ENCODE measurements at places on chromosomes 12 and 14.

DNA sequence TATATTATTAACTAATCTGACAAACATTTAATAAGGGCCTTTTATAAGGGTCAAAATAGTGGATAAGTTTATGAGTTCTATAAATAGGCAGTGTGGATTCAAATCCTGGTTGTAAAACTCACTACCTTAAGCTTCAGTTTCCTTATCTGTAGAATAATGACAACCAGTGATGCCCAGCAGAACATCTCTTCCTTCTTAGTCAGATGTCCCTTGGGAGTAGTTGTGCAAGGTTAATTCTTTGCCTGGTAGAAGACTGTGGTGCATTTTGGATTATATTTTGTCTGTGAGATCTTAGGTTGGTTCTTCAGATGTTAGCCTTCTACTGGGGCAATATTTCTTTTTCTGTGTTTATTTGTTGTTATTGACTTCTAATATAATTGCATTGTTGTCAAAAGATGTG, 59.5 kb downstream of the ARID2 start:
- no peak for DNase-seq

DNA sequence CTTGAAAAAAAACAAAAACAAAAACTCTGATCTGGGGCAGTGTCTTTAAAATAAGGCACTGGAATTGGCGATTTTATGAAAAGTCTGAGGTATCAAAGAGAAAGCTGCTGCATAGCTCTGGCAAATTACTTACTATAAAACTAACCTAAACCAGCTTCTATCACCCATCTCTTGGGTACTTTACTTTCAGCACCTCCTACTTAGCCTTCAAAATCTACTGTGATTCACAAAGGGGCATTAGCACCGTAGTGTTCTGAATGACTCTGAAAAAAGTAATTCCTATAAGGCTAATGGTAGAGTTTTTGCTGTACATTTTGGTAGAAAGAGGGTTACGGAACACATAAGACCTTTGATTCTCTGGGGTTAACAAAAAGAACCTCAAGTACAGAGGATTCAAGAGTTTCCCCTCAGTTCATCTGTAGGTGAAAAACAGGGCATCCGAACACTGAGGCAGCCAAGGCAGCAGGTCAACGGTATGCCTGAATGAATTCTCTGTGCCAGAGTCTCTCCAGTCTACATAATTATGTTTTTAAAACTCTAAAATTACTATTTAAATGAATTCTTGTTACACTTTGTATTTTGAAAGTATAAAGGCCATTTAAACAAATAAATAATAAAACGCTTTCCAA, 101.5 kb downstream of the ELK3 start:
- no peak for DNase-seq

- DNase-seq: peak; percentile 13
These were observed 1.3 kb downstream of the RCOR1 start for GRCh38 chr14:102593825-102594137.

DNA sequence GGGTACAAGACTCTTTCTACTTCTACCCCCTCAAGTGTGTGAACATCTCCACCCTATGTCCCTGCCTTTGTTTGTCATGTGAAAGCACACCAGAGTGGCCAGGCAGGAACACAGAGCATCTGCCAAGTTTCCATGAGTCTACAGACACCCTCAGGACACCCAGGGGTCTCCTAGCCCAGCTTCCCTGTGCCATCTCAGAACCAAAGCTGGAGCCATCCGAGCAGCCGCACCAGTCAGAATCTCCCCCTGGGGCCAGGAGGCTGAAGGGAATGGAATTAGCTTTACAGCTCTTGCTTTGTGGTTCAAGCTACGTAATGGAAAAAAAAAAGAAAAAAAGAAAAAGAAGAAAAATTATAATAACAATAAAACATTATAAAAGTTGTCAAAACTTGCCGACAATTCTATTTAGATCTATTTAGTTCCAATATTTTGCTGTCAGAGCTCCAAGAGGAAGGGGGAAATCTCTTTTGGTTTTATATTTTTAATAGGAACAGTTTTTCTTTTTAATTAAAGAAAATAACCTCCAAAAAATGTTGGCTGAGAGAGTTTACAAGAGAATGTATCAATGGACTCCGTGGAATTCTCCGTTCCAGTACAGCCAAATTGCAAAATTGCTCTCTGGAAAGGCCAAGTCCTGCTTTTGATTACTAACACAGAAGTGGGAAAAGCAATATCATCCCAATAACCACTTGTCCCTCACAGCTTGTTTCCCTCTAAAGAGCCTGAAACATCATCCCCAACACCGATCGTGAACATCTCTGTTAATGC, 37.1 kb downstream of the TBX5 start:
- DNase-seq: no peak

- DNase-seq: no peak
These were observed 1727.1 kb upstream of the SEL1L start for GRCh38 chr14:83260751-83261150.

GRCh38 chr12:111410431-111411184, 4.9 kb downstream of the SH2B3 start:
- no peak for DNase-seq

DNA sequence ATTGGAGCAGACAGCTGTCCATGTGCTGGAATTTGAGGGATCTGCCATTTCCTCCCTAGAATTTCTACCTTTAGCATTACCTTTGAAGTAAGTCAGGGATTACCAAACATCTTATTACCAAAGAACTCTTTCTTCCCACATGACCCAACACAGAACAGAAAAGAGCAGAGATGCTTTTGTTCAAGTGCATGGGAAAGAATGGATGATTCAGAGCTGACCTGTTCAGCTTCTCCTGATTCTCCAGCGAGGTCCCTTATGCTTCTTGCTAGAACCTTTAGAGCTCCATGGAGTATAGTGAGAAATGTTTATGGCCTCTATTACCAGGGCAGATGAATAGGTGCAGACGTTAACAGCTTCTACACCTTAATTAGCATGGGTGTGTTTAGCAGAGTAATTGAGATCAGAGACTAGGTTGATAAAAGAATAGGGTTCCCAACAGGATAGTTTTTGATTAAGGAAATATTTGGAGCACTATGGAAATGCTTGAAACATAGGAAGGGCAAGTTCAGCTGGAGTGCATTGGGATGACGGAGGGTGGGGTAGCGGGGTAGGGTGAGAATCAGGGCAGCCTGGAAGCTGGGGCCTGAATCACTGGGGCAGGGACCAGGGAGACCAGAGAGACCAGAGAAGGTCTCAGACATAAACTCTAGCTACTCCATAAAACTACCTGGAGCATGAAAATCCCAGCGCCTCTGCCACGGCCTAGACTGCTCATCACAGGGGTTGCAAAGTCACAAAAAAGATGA, 223.7 kb downstream of the CACNA1C start:
- no peak for DNase-seq

- DNase-seq: no peak
These were observed 23.9 kb upstream of the CCDC63 start for GRCh38 chr12:110822821-110823415.

DNA sequence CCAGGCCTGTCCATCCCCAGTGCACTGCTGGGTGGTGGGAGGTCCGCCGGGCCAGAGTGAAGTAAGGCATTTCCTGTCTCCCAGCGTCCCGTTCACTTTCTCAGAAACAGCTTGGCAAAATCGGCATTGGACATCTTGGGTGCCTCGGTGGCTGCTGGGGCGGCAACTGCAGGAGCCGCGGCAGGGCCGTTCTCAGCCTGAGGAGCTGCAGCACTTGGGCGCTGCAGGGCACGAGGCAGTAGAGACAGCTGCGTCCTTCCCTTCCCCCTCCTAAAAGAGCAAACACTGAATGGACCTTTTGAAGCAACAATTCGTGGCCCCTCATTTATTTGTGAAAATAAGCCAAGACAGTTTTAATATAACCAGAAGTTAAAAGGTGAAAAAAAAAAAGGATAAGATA, 8.3 kb downstream of the FICD start:
- peak; percentile 46 for DNase-seq

DNA sequence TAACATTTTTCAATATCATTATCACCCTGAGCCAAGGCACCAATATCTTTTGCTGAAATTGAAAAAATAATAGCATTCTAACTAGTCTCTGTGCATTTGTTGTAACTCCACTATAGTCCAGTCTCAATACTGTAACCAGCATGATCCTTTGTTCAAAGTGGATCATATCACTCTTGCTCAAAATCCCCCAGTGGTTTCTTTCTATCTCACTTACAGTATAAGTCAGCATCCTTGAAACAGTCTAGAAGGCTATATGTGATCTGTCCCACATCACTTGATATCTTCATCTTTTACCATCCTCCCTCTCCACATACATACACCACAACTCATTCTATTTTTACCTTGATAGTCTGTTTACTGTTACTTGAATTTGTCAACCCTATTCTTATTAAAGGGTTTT, 435.7 kb downstream of the CCER1 start:
- no peak for DNase-seq

DNA sequence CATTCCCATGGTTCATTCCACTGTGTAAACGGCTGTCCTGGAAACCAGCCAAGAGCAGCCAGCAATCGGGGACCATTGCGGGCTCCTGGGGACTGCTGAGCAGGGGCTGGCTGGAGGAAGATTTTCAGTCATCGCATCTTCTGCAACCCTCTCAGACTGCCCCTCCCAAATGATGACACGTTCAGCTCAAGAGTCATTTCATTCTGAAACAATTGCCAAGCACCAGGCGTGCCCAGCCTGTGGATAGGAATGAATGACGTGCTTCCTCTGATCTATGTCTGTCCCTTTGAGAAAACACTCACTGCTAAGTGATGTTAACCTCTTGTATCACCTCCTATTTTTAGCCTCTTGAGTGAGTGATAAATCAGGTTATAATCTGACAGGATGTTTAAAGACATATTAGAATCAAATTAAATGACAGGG, 62.0 kb downstream of the NDUFA12 start:
- peak; percentile 8 for DNase-seq

DNA sequence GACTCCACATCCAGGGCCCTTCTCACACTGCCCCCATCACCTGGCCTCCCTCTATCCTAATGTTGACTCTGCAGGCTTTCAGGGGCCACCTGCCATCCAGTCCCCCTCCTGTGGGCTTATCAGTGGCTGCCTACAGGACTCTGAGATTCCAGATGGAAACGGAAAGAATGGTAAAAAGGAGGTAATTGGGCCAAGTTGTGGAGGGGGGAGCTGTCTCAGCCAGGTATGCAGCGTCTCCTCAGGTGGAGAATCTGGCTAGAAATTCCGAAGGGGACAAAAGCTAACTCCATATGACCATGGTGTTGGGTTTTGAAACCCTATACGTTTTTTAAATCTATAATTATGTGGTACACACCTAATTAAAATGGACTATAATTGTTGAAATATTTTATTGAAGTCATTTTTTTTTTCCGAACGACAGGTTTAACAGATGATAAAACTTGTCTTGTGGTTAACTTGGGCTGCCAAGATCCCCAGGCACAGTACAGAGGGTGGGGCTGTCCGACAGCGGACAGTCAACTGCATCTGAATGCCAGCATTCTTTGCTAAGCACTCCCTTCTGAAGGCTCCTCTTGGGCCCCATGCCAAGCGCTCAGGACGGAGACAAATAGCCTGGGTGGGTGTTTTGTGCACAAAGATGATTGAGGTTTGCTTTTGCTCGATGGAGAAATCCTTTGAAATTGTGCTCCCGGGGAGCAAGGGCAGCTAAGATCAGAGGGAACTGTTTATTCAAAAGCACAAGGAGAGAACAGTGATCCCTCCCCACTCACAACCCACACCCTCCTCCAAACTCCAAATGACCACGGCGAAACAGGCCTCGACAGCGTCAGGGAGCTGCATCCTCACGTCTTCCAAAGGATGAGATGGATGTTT, 365.6 kb downstream of the BCL11B start:
- DNase-seq: no peak

GRCh38 chr14:91385697-91386096, 31.9 kb downstream of the CCDC88C start:
- no peak for DNase-seq

GRCh38 chr12:9084417-9084816, 31.3 kb downstream of the A2M start:
- DNase-seq: no peak

All from pons (tissue), 1 donor.